ENCODE measurements at places on chromosomes 2 and 18.

DNA sequence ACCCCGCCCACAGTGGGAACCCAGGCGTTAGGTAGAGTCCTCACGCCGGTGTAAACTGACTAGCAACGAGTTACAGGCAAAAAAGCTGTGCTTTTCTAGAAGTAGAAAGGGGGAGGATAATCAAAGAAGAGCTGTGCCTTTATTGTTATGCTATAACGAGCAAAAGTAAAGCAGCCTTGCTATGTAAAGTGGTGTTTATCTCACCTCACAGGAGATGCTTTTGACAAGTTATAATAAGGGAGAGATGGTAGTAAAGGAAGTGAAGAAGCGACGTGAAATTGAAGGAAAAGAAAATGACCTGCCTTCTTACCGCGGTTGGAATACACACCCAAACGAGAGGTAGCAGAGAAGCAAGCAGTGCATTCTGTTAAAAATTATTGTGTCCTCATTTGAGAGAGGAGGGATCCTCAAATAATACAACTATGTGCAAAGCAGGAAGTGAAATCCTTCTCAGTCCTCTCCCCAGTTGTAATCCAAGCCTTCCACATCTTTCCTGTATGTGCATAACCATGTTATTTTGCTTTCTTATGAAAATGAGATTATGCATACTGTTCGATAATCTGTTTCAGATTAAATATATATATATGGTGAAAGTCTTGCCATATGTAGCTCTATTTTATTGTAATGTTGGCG lies 962 bp downstream of the TANK start:
- DNase-seq = no peak

DNA sequence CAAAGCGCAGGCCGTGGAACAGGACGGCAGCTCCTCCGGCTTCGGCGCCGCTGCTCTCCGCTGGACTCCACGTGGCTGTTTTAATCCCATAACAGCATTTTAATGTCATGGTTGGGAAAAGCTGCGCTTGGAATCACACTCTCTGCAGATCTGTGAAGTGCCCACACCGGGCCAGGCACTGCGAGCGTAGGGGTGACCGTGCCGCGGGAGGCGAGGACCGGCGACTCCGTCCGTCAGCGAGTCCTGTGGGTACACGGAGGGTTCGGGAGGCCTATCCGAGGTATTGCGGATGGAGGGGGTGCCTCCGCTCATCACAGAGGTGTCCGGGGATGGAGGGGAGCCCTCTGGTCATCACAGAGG lies 198.0 kb upstream of the SALL3 start:
- no peak for DNase-seq

GRCh38 chr18:54888933-54889332 lies 60.7 kb downstream of the RAB27B start:
- DNase-seq = no peak

GRCh38 chr2:186949726-186950256 lies 100.8 kb upstream of the ZSWIM2 start:
- DNase-seq = no peak

GRCh38 chr18:46054956-46055837 lies 16.9 kb downstream of the PSTPIP2 start:
- no peak for DNase-seq

- no peak for DNase-seq
Observed at GRCh38 chr2:69916106-69916505, 1.2 kb downstream of the MXD1 start.

DNA sequence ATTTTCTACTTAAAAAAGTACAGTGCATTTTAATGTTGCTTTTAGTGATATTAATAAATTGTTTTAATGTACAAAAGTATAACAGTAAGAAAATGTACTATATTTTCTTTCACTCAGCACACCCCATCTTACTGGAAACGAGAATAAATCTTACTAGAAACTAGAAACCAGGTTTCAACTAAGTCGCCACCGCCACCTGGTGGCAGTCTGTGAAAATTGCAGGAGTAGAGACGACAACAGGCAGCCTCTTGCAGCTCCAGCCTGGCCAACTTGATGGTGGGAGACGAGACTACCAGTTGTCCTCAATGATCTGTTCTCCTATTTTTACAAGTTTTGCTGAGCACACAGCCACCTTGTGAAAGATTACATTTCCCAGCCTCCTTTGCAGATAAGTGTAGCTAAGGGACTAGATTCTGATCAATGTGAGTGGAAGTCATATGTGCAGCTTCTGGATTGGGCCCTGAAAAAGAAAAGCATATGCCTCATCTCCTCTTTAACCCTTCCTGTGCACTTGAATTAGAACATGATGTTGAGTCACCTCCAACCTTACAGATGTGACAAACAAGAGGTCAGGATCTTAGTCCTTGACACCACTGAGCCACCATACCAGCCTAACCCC lies 8.7 kb downstream of the OTOF start:
- no peak for DNase-seq

GRCh38 chr2:231732604-231733003 lies 24.3 kb downstream of the PTMA start:
- DNase-seq = no peak

GRCh38 chr2:13550285-13551231 lies 833.8 kb downstream of the TRIB2 start:
- no peak for DNase-seq

GRCh38 chr2:235639885-235640284 lies 146.0 kb downstream of the AGAP1 start:
- DNase-seq = no peak
